AG04450 (cell line): ENCODE measurements at places on chromosomes 5 and 9.

GRCh38 chr5:72649449-72649848 lies 142.2 kb upstream of the ZNF366 start:
- DNase-seq = no peak

DNA sequence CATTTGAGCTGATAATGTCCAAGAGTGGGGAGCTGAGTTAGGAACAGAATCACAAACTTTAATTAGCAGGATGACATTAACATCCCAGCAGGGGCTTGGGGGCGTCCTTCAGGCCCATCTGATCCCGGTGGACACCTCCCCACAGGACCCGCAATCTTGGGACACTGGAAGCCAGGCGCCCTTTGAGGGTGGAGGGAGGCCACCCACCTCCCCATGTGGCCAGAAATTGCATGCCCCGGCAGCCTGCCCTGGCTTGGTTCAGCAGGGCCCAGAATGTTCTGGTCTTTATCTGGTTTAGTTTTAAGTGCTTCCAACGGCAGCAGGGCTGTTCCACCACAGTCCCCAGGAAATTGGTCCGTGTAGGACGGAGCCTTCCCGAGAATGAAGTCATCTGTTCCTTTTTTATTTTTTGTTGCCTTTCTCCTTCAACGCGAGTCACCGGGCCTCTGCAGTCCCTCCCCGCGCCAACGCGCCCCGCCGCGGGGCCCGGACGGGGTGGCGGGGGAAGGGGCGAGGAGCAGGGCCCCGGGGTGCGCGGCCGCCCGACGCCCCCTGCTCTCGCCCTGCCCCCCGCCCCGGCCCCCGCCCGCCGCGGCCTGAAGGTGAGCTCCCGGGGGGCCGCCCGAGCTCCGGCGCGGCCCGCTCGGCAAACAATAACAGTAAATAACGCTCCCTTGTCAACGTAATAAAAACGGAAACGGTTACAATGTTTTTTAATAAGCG lies 207.9 kb downstream of the C9orf50 start:
- no peak for DNase-seq

GRCh38 chr5:75678155-75678554 lies 39.1 kb downstream of the POC5 start:
- no peak for DNase-seq

GRCh38 chr5:174291162-174291561 lies 245.7 kb downstream of the NSG2 start:
- DNase-seq = no peak

GRCh38 chr5:55564721-55565120 lies 30.0 kb upstream of the PLPP1 start:
- no peak for DNase-seq

DNA sequence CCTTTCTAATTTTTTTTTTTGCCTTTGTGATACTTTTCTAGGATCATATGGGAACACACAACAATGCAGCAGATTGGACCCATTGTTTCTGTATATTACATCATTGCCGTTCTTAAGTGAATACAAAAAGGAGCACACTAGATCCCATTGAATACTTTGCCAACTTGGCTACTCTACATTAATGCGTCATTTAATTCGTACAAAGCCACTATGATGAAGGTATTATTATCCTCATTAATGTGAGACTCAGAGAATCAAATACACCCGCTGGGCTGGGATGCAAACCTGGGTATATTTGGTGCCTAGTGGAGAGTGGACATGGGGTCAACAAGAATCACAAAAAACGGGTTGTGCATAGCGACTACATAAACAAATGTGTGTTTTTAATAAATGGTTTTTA lies 31.9 kb downstream of the OR2K2 start:
- DNase-seq = no peak

DNA sequence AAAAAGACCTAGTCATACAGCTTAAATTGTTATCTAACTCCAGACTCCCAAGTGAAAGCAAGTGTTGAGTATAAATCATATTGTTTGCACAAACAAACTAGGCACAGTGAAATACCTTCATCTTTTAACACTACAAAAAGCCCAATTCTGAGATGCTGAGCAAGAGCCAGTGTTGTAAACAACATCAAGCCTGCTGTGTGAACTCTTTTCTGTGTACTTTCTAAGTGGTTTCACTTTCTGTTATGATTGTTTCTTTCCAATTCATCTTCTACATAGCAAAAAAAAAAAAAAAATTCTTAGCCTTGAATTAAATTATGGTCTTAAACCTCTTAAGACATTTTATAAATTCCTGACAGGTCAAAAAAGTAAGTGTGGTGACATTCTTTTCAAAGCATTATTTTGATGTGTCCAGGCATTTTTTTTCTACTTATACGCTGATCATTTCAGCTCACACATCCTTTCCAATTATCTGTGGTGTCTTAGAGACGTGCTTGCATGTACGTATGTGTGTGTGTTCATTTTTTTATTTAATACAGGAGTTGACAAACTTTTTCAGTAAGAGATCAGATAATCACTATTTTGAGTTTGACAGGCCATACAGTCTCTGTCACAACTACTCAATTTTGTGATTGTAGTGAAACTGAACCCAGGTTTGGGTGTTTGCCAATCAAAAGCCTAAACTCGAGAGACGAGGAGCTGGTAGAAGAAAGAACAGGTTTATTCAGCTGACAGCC lies 556.1 kb downstream of the CDH9 start:
- no peak for DNase-seq

DNA sequence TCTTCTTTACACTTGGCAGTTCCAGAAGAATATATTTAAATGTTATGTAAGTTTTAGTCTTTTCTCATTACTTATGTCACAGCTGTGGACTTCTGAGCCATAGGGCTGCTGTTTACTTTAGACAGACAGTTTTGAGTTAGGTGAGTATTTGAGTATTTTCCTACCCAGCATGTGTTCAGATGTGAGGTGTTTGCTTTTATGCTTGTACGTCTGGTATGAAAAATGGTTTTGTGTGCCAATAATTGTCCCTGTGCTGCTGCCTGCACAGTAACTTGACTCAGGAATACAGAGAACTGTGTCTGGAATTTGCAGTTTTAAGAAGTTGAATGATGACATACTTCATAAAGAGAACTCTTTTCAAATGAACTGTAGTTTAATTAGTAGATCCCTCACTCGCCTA lies 20.8 kb downstream of the MEGF10 start:
- no peak for DNase-seq

GRCh38 chr9:87585123-87585855 lies 87.6 kb downstream of the DAPK1 start:
- no peak for DNase-seq

DNA sequence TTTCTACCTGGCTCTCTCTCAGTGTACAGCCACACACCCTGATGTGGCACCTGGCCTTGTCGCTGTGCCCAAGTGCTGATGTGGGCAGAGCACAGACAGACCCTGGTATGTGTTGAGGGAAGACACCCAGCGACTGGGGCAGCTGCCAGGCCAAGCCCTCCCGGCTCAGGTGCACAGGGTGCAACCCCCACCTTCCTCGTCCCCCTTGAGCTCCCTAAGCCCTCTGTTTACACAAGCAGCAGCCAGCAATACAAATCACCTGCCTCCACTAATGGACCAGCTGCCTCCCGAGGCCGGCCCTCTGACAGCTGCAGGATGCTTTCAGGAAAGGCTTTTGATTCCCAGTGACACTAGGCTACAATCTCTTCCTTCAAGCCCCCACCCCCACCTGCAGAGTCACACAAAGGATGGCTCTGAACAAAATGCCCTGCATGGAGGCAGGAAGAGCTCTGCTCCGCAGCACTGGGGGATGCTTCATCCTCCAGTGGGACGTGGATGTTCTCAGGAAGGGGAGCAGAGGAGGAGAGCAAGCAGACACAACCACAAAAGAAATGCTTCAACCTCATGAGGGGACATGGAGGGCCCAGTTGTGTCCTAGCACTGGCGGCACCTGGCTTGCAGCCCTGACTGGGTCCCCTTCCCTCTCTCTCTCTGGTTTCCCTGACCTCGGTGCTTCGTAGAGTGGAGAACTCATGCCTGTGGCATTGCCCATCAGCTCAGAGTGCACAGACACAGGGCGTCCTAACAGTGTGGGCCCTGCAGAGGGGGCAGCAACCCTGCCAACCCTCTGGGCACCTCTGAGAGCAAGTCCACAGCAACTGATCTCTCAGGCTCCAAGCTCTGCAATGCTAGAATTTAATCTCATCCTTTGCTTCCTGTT lies 140.8 kb downstream of the BARX1 start:
- DNase-seq = no peak

DNA sequence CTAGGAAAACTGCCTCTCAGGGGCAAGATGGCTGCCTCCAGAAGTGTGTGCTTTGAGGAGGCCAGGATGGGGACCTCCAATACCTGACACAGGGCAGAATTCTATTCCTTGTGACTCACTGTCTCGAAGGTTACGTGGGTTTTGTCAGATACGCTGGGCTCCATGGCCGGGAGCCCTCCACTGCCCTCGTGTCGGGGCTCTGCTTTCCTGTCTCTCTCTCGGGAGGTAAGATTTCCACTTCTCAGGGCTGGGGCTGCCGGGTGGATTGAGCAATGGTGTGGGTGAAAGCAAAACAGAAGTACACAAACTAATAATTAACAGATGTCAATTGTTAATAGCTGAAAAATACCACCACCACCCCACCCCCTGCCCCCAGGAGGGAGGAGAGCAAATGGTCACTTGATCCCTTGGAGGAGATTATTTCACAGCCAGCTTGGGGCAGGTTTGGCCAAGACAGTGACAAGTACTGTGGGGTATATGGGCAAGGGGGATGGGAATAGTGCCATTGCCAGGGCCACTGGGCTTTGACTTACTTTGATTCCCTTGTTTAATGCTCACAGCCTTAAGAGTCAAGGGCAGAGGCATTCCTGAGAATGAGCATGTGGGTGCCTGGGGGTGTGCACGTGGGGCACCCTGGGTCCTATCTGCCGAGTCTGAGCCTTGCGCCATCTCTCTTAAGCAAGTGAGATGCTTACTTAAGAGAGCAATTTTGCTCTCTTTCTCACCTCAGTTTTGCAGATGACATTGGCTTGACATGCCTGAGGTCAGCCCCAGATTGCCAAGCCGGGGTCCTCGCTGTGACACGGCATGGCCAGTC lies 28.8 kb upstream of the DAB2IP start:
- DNase-seq = no peak

DNA sequence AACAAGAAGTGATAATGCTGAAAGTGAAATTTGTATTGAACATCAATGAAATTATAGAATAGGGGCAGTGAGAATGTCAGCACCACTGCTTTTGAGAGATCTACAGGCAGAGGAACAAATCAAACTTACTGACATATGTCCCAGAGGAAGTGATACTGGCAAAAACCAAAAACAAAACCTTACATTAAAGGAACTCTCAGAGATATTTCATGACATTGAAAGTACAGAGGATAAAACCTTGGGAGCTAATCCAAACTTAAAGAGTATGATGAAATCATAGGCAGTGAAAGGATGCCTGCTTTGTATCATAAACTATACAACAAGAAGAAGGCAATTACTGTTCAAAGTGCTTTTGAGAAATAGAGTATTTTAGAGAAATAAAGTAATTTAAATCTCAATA lies 90.4 kb upstream of the SV2C start:
- no peak for DNase-seq

DNA sequence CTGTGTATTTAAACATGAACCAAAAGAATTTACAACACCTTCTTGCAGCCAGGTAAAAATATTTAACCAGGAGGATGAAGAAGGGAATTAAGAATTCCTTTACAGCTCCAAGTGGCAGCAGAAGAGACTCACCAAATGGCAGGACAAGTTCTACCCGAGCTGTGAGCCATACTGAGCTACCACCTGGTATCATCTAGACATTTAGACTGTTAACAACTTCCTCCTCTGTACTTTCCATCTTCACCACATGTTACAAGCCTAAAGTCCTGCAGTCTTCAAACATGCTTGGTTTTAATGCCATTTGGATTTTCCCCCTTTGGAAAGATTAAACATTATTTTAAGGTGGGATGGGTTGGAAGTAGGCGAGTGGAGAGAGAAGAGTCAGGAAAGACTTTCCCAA lies 190.2 kb downstream of the TRPM6 start:
- no peak for DNase-seq

DNA sequence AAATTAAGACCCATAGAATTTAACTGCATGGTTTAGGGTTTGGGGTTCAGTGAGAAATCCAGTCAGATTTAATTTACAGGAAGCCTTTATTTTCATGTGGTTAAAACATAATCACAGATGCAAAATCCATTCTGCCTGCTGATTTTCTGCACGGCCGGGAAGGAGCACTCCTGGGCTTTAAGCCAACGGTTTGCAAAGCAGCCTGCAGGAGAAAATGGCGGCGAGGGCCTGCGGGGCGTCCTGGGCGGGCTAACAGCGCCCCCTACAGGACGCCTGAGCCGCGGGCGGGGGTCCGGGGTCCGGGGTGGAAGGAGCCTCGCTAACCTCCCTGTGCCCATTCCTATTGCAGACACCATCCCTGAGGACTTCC lies 47.6 kb downstream of the THBS4 start:
- peak; percentile 36 for DNase-seq

DNA sequence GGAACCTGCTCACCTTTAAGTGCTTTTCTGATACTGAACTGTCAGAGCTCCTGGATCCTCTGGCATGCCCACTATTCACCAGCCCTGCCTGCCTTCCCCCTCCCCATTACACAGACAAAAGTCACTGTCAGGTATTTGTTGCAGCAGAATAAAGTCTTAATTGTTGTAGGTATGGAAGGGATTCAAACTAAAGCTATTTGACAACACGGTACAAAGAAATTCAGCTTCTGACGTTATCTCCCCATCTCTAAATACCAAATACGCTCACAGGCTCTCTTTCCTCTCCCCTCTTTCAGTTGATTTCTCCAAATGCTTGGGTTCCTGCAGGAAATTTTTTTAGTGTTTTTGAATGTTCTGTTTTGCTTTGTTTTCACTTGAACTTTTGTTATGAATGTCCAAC lies 9.3 kb upstream of the TGFBR1 start:
- no peak for DNase-seq

DNA sequence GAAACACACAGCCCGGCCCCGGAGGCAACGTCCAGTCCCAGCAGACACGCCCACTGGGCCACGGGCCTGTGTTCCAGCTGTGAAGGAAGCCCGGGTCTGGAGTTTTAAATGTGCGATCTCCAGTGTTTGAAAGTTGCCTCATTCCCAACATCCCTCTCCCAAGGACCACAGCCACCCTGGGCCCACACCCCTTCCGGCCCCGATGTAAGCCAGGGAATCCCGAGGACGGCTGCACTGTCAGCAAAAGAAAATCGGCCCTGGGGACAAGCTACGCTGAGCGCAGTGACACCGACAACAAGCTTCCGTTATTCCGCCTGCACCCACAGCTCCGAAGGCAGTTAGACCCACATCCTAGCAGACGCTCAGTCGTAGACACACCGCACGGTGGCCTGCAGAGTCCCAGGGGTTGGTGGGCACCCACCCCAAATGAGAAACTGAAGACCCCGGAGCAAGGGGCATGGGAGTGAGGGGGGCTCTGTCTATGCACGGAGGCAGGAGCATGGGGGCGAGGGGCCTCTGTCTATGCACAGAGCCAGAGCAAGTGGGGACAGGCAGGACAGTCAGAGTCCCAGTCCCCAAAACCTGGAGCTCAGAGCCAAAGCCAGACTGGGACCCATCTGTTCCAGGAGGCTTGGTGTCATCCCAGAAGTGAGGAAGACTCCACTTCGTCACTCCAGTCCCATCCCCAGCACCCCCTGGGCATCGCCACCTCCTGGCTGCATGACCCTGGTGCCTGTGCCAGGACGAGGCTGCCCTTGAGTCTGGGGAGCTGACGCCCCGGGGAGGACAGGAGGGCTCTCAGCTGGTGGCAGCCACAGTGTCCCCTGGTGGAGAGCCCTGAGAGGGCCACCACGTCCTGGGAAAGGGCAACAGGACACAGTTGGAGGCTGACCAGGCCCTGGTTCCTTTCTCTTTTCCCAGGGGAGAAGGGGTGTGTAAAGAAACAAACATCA lies 23.4 kb downstream of the GLT6D1 start:
- no peak for DNase-seq
